ENCODE measurements at places on chromosomes 16 and 17. TPM values are rescaled to one million over a fixed set of nuclear protein-coding genes. Genes with fewer than 3 reads are reported as not detected.

Gene SOST
- total RNA-seq: not detected

Gene SLC2A4
- total RNA-seq: under 0.01 TPM

Gene SLC52A1
- total RNA-seq: not detected

Gene CDRT4
- 0.56 TPM for total RNA-seq

Gene CNGB1
- total RNA-seq: not detected

Gene ERI2
- 10.2 TPM for total RNA-seq

Gene ACOX1
- 61.9 TPM for total RNA-seq

Gene SLX1B
- 8.3 TPM for total RNA-seq

Gene DNAI2
- not detected for total RNA-seq

Gene PRAC1
- total RNA-seq: not detected

Gene ADGRG1
- total RNA-seq: 0.83 TPM

Gene GRAP
- total RNA-seq: under 0.01 TPM

Gene ATP2A1
- under 0.01 TPM for total RNA-seq

Gene C1QTNF1
- 1.7 TPM for total RNA-seq

Gene ZNF778
- total RNA-seq: 8.3 TPM

Gene APOH
- not detected for total RNA-seq

Gene CREBBP
- 8.3 TPM for total RNA-seq

Gene OTOP3
- total RNA-seq: not detected

Gene NUPR1
- total RNA-seq: 5.8 TPM

Gene TEX2
- total RNA-seq: 21.9 TPM

Gene ACBD4
- 1.7 TPM for total RNA-seq

Gene CORO1A
- total RNA-seq: 7.2 TPM

Gene KIF18B
- total RNA-seq: 1.3 TPM

Gene NLE1
- 23.7 TPM for total RNA-seq

Gene COX11
- 29.4 TPM for total RNA-seq

Gene NRN1L
- not detected for total RNA-seq

Gene KIF2B
- not detected for total RNA-seq

Gene CACNG3
- total RNA-seq: not detected

Gene MAPT
- total RNA-seq: under 0.01 TPM

Gene CA5A
- total RNA-seq: not detected

Gene CSF3
- total RNA-seq: not detected

Gene FGF11
- total RNA-seq: 0.18 TPM

Gene PRRT2
- 0.90 TPM for total RNA-seq

Gene SLC16A6
- total RNA-seq: 0.54 TPM

Gene ROGDI
- 13.6 TPM for total RNA-seq

Gene DNAH3
- total RNA-seq: not detected

Gene CLEC3A
- not detected for total RNA-seq

Gene ITGAD
- total RNA-seq: not detected

All from IMR-90 (cell line).